Activated naive CD4-positive, alpha-beta T cell treated with anti-CD3 and anti-CD28 coated beads, Interleukin-2, amount 10 ng/mL, durations not matched to agents 7 days and 5 days (primary cell): ENCODE measurements at places on chromosomes 2 and 18.
A peak's percentile ranks its signal among the peaks of the same experiment; 100 is the strongest.

- no peaks in the 10 kb centered on the region for H3K27me3 ChIP-seq
- peak overlapping the region; percentile 91 for H3K27ac ChIP-seq
- no peak overlapping the region for H3K4me3 ChIP-seq
- no peak for DNase-seq
- H3K36me3 ChIP-seq, result peaks cover 13% of the 10 kb centered on the region
These were observed 519.9 kb downstream of the RNF144A start for GRCh38 chr2:7437141-7437540.

GRCh38 chr18:5979176-5979888, 84.0 kb upstream of the TMEM200C start:
- no peak overlapping the region for H3K4me3 ChIP-seq
- H3K4me1 ChIP-seq, result no peaks in the 10 kb centered on the region
- DNase-seq, result no peak
- H3K36me3 ChIP-seq, result no peaks in the 10 kb centered on the region
- H3K27ac ChIP-seq, result no peak overlapping the region

- no peak for DNase-seq
- no peaks in the 10 kb centered on the region for H3K36me3 ChIP-seq
- no peak overlapping the region for H3K4me3 ChIP-seq
- H3K27me3 ChIP-seq, result no peaks in the 10 kb centered on the region
These were observed 279.7 kb downstream of the OSR1 start for GRCh38 chr2:19078709-19079108.

GRCh38 chr2:137838255-137839092, 125.8 kb upstream of the HNMT start:
- H3K4me3 ChIP-seq, result no peak overlapping the region
- no peaks in the 10 kb centered on the region for H3K36me3 ChIP-seq
- no peaks in the 10 kb centered on the region for H3K4me1 ChIP-seq
- H3K27me3 ChIP-seq, result peaks cover 4% of the 10 kb centered on the region
- DNase-seq, result no peak

DNA sequence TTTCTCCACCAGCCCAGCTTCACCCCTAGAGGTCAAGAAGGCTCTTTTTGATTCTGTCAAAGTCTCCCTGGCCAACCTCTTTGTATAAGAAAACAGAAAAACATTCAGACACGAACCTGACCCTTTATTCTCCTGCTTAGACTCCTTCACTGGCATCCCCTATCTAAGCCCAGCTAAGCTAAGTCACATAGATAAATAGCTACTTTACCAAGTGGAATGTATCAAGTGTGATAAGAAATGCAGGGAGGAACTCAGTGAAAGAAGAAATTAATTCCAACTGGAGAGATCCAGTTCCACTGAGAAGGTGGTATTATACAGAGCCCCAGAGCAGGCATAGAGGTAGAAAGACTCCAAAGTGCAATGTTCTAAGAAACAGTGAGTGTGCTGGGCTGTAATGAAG, 489.5 kb downstream of the TNS1 start:
- DNase-seq, result no peak
- H3K27me3 ChIP-seq, result peaks cover 4% of the 10 kb centered on the region
- no peak overlapping the region for H3K4me3 ChIP-seq
